ENCODE measurements at places on chromosomes 6 and 20.
A peak's percentile ranks its signal among the peaks of the same experiment; 100 is the strongest.

DNA sequence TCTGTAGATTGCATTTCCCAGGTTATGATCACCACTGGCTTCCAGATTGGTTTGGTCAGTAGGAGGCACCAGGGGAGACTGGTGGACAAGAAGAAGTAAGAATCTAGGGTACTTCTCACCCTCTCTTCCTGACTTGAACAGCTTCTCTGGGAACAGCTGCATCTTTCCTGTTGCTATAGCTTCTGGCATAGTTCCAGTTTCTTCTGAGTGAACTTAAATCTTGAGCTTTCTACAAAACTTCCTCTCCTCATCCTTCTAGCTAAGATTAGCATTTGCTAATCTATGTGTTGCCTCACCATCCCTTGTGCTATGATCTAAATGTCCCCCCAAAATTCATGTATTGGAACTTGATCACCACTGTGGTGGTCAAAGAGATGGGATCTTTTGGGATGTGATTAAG is 724.6 kb downstream of the UTRN start:
- no peak for DNase-seq

DNA sequence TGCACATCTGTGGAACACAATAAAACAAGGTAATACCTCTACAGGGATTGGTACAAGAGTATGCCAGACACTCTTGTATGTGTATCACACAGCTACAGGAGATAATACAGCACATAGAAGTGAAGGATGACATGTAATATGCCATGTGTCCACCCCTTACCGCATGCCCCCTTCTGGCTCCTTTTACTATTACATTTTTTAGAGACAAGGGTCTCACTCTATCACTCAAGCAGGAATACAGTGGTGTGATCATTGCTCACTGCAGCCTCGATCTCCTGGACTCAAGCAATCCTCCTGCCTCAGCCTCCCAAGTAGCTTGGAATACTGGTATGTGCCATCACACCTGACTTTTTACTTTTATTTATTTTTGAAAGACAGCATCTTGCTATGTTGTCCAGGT is 4.2 kb upstream of the NCR3 start:
- no peak for DNase-seq

DNA sequence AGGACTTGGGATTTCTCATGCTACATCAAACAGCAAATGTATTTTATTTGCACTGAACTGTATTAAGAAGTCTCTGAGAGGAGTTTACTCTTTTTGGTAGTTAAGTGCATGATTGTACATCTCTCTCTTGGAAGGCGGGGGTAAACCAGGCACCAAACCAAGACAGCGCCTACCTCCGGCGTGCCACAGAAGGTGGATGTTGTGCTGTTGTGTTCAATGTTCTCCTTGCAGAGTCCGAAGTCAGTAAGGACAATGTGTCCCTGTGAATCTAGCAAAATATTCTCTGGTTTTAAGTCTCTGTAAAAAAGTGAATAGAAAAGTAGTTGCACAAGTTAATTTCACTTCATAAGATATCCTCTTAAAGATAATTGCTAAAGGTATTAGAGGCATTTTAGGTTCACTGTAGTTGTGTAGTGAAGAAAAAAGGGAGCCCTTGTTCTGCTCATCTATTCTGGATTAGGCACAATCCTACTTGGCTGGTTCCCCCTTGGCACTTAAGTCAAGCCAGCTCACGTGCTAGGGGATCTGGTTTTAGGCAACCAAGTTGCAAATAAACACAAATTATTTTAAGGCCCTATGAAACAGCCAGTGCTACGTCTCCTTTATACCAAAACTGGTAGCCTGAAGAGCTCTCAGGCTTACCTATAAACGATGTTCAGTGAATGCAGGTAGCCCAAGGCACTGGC is 119.7 kb upstream of the SLC2A12 start:
- no peak for DNase-seq

DNA sequence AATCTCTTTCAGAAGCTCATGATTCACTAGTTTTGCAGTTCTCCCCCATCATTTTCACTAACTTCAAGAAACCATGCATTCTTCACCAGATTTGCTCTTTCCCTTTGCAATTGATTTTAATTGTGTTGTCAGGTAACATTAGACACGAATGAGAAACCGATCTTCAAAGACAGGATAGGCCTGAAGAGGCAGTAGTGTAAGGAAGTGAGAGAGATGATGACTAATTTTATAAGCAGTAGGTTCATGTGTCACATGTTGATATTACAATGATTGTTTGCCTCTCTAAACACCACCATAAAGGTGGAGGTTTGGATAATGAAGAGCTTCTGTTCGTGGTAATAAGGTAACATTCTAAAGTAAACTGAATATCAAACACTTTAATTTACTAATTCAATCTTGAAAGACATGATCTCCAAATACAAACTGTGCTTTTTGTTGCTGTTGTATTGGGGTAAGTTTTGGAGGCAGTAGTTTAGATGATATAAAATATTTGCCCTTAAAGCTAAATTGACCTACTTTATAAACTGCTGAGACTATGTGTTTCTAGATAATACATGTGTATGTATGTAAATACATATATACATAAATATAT is 207.2 kb downstream of the PHACTR1 start:
- peak; percentile 13 for DNase-seq

DNA sequence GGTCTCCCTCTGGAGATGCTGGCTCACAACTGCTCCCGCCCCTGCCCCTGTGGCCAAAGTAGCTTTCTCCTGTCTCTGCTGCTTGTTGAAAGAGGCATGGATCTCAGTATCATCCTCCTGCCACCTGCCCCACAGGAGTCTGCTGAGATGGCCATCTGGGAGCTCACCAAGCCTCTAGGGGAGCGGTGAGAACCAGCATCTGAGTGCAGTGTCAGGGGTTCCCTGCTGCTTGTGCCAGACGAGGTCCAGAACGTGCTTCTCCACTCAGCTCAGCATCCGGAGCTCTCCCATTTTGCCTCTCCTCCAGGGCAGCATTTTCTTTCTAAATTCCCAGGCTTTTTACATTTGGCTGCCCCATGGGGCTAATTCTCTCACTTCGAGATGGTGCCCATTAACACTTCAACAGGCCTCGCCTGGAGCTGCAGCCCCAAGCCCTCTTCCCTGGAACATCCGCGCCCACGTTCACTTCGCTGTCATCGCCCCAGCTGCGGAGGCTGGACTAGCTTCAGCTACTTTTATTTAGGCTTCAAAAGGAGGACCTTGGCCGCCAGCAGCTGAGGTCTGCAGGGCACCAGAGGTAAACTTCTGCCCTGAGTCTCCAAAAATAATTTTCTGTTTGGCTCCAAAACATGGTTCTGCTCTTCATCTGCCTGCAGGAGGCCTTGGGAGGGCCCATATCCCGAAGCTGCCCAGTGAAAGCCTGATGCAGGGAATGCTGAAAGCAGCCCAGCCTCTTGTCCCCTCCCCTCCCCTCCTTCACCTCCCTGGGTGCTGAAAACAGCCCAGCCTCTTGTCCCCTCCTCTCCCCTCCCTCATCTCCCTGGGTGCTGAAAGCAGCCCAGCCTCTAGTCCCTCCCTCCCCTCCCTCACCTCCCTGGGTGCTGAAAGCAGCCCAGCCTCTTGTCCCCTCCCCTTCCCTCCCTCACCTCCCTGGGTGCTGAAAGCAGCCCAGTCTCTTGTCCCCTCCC is 25.2 kb upstream of the MLN start:
- DNase-seq = no peak

DNA sequence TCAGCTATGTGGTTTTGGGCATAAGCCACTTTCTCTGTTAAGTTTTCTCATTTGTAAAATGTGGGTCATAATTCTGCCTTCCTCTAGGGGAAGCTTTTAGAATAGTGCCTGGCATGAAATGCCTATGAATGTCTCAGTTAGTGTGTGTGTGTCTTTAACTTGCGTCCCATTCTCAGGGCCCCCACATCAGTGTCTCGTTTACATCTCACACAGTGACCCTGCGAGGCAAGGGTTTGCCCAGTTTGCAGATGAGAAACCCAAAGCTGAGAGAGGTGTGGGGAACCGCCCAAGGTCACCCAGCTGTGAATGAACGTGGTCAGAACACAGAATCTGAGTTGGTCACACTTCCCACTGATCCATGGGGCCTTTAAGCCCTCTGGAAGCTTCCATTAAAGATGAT is 14.1 kb downstream of the DYNLRB1 start:
- no peak for DNase-seq

DNA sequence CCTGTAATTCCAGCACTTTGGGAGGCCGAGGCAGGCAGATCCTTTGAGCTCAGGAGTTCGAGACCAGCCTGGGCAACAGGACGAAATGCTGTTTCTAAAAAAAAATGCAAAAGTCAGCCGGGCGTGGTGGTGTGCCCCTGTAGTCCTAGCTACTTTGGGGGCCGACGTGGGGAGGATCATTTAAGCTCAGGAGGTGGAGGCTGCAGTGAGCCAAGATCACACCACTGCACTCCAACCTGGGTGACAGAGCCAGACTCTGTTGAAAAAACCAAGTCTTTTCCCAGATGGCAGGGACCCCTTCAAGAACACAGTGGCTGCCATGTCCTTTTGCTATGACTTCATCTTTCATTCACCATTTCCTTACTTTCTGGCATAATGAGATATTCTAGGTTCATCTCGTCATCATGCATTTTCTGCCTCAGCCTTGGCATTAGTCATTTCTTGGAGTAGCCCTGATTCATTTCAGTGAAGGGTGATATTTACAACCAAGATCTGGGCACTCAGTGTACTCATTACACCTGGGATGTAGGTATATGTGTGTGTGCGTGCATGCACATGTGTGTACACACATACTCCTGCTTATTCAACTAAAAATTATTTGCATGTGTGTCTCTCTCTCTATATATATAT is 61.4 kb upstream of the TOX2 start:
- no peak for DNase-seq

Data from NCI-H1436 treated with DMSO at 0.1 percent for 48 hours (cell line).